ENCODE measurements at places on chromosomes 5 and 9.

GRCh38 chr9:104743376-104743985 lies 4.0 kb upstream of the NIPSNAP3A start:
- DNase-seq, result no peak

DNA sequence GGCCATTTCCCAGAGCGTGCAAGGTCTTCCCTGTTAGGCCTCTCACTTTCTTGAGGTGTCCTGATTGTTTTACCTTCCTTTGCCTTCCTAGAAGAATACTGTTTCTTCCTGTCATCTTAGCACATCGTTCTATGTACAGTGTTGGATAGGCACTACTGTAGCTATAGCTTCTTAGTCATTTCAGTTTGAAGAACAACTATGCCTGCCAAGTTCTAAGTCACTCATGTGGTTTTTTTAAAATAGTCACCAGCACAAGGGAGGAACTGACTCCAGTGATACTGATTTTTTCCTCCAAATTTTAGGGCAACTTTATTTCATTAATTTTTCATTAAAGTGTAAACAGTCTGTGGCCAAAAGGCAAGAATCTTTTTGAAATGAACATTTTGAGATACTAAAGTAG lies 122.4 kb upstream of the NR5A1 start:
- no peak for DNase-seq

DNA sequence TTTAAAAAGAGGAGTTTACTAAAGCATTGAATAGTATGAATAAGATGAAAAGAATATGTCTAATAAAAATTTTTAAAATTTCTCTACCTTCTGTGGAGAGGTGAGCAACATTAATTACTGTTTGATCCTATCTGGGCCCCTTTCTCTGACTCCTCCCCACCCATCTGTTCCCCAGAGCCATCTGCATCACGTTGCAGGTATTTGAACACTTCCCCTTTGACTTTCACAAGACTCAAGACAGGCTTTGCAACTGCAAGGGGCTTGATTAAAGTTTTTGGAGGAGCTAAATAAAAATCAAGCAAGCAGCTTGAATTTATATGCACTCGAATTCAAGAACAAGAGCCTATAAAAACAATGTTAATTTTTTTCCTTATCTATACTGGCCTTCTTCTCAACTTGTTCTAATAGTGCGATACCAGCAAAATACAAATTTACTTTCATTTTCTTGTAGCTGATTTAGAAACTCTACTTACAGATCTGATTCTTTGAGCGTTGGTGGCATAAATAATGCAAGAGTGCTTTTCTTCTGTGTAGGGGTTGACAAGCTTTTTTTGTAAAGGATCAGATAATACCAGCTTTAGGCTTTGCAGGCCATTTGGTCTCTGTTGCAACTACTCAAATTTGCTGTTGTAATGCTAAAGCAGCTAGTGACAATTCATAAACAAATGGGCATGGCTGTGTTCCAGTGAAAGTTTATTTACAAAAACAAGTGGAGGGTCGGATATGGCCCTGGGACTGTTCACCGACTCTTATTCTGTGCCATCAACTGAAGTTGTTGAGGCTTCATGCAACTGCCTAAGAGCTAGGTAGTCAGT lies 21.2 kb downstream of the TXNDC8 start:
- DNase-seq, result no peak

- no peak for DNase-seq
Measured at GRCh38 chr5:34756781-34757624, 82.0 kb upstream of the TTC23L start.

- no peak for DNase-seq
Measured at GRCh38 chr9:83623679-83624076, 735 bp downstream of the IDNK start.

DNA sequence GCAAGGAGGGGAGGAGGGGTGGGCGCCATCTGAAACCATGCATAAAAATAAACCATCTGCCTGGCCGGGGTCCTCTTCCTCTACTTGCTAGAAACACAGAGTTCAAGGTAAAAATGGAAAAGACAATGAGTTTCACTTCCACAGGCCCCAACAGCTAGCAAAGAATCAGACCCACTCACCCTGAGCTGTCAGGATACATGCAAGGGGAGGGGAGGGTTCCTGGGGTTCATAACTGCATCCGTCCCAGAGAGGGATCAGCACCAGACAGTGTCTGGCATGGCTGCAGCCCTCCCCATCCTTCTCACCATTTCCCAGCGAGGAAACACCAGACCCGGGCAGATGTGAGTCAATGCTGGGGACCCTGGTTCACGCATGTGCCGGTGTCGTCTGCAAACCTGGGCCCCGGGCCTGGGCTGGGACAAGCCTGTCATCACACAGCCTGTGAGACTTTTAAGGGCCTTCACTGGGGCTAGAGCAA lies 55.4 kb downstream of the SEMA4D start:
- DNase-seq, result no peak

- no peak for DNase-seq
Measured at GRCh38 chr5:141602606-141603005, 16.2 kb downstream of the DIAPH1 start.

GRCh38 chr5:158058208-158059120 lies 199.5 kb upstream of the CLINT1 start:
- DNase-seq, result no peak

GRCh38 chr9:113227436-113227835 lies 6.1 kb downstream of the SLC31A1 start:
- no peak for DNase-seq

GRCh38 chr5:109739741-109740728 lies 50.3 kb downstream of the MAN2A1 start:
- no peak for DNase-seq

Data from activated T-cell treated with anti-CD3 and anti-CD28 coated beads for 48 hours (primary cell).